ENCODE measurements at places on chromosomes 1 and 21.

DNA sequence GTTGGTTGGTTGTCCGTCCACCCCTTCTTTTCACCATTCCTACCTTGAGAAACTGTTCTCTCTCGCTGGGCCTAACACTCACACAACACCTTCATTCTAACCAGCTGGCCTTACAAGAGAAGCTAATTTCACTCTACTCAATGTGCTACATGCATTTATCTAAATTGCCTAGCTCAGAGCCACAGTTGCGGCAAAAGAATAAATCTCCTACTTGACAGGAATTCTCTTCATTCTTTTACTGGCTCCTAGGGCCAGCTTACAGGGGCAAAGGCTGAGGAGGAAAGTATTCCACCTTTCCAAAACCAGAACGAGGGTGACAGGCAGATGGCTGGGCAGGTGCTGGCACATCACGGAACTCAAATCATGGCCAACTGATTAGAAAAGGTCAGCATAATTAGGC, 6.5 kb downstream of the F3 start:
- no peak for DNase-seq

GRCh38 chr21:35223480-35224156, 174.5 kb upstream of the RUNX1 start:
- DNase-seq: no peak

GRCh38 chr1:17403081-17403480, 31.1 kb downstream of the PADI6 start:
- no peak for DNase-seq

- DNase-seq: no peak
These were observed 627 bp downstream of the PLEKHA6 start for GRCh38 chr1:204359131-204359473.

DNA sequence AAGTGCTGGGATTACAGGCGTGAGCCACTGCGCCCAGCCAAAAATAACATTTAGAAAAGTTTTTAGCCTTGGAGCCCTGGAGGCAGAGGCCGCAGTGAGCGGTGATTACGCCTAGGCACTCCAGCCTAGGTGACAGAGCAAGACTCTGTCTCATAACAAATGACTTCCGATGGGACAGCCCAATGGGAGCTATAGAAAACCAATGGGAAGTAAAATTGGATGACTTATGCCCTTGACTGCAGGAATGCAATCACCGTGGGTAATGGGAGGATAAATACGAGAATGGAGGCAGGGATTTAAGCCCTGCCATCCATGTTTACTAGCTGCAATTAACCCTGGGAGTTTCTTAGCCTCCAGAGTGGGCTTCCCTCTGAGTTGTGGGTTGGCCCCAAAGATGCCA, 37.0 kb upstream of the CNN3 start:
- no peak for DNase-seq

DNA sequence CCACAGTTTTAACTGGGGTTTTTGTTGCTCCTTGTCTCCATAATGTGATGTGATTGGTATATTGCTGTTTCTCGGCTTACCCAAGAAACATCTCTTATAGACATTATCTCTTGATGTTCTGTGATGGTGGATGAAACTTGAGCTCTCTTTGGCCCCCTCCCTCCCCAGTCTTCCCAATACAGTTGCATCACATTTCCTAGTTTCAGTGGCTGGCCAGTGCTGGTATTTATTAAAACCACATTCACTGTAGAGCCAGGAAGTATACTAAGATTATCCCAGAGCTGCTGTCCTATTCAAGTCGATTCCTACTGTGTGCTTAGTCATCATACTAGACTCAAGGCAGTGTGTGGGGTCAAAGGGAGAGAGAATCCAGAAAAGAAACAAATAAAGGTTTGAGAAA, 244.4 kb downstream of the KAZN start:
- DNase-seq: no peak

- DNase-seq: no peak
These were observed 73.3 kb downstream of the HSF2BP start for GRCh38 chr21:43585924-43586413.

- no peak for DNase-seq
These were observed 12.9 kb downstream of the NEK7 start for GRCh38 chr1:198169672-198170071.

- DNase-seq: no peak
These were observed 93.0 kb downstream of the APP start for GRCh38 chr21:26077521-26077920.

DNA sequence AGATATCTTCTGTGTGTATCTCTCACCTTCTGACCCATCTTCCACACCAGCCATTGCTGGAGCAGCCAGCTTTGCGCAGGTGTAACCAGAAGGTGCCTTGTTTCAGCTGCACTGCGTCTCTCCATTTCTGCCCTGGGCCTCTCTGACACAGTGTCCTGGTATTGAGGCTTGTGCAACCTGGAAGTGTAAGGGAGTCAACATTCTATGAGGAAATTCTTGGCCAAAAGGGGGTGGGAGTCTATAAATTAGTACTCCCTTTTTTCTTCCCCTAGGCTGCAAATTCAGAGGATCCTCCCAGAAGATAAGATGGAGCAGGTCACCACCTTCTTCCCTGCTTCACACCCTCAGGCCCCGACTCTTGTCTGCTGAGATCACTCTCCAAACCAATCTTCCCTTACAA, 109.1 kb downstream of the MRPS6 start:
- no peak for DNase-seq

DNA sequence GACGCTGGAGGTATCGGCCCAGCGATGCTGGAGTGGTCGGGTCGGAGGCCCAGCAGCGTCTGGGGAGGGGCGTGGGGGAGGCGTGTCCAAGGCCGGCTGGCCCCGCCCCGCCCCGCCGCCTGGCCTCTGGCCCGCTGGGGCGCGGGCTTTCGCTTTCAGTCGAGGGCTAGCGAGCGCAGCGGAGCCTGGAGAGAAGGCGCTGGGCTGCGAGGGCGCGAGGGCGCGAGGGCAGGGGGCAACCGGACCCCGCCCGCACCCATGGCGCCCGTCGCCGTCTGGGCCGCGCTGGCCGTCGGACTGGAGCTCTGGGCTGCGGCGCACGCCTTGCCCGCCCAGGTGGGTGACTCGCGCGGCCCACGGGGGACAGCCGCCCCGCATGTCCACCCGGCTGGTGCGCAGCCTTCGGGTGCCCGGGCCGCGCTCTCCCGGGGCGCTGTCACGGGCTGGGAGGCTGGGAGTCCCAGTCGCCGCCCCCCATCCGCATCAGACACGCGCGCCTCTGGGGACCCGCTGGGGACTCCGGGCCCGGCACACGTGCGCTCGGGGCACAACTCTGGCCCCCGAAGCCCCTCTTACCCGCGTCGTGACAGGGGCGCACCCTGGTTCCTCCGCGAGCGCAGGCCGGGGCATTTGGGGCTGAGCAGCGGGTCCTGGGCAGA, at the start of gene TNFRSF1B:
Gene TNFRSF1B, plus strand, starts transcription at position 158 of the 659 bp plus-strand sequence. Its CDS starts 101 bp downstream, at position 259.
- DNase-seq: no peak

Data from substantia nigra (tissue), 51 donors.